Type B pancreatic cell (in vitro differentiated cells): ENCODE measurements at places on chromosomes 1 and 21. TPM values are rescaled to one million over a fixed set of nuclear protein-coding genes. Genes with fewer than 3 reads are reported as not detected.
A peak's percentile ranks its signal among the peaks of the same experiment; 100 is the strongest.

DNA sequence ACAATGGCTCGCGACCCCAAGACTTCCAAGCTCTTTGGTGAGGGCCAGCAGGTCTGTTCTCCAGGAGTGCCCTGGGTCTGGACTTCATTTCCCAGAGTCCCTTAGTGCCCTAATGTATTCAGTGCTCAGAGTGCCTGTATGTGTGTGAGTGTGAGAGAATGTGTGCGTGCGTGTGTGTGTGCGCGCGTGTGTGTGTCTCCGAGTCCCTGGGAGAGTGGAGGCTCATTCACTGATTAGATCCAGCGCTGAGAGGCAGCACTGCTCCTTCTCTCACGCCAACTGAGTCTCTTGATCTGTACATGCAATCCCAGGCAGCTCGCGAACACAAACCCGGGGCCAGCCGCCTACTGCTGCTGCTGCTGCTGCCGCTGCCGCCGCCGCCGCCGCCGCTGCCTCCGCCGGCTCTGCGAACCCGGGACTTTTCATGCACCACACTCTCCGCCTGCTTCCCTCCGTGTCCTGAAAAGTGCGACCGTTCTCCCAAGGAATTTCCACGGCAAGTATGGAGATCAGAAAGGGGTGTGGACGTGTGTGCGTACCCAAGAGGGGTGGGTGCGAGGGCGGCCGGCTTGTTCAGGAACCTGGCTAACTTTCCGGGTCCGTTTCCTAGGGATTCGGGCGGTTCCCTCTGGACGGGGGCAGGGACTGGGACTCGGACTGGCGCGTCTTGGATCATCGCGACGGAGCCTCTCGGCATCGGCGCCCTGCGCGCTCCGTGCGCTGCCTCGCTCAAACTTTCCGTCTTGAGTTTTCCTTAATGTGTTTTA, at the start of gene RNF220:
RNF220 (plus strand) TSS at position 225 of the 767 bp plus-strand sequence.
- DNase-seq = peak; percentile 77
- peak within 1 kb of the TSS; percentile 95 for H3K4me3 ChIP-seq
- H3K4me1 ChIP-seq = peaks cover 22% of the 10 kb centered on the region
- peak within 1 kb of the TSS; percentile 84 for H3K27ac ChIP-seq
- peaks cover 52% of the 10 kb centered on the region for H3K27me3 ChIP-seq

DNA sequence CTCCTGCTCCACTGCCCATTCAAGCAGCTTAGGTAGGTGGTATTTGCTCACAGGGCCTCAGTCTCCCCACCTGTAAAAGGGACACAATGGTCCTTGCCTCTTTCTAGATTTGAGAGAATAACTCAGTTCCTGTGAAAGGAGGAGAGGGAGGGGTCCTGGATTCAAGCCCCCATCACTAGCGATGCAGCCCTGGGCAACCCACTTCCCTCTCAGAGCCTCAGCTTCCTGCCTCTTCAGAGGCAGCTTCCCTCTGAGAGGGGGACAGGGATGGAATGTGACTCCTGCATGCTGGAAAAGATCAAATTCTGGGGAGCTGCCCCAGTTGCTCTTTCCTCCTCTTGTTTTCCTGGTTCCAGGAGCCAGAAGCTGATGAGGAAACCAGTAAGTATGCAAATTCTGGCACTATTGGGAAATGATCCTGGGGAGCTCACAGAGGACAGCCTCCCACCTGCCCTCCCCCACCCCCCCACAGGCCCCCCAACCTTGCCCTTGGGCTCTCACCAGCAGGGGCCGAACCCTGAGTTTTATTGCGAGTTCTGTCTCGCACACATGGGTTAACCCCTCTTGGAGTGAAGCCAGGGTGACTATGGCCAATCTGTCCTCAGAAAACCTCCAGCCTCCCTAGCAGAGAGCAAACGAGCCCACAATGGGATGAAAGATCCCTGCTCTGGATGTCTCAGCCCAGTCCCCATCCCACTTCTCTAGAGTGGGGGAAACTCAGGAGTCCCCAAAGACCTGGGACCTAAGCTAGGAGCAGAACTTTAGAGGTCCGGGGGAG, 11.7 kb downstream of the ZC3H12A start:
- no peak overlapping the region for H3K27ac ChIP-seq
- no peaks in the 10 kb centered on the region for H3K36me3 ChIP-seq
- no peak for DNase-seq
- H3K4me1 ChIP-seq = peaks cover 6% of the 10 kb centered on the region
- H3K4me3 ChIP-seq = no peak overlapping the region
- H3K27me3 ChIP-seq = no peaks in the 10 kb centered on the region

GRCh38 chr1:41351262-41352151, 9.7 kb upstream of the FOXO6 start:
- H3K36me3 ChIP-seq = no peaks in the 10 kb centered on the region
- no peak for DNase-seq
- no peak overlapping the region for H3K4me3 ChIP-seq
- H3K4me1 ChIP-seq = peaks cover 12% of the 10 kb centered on the region

DNA sequence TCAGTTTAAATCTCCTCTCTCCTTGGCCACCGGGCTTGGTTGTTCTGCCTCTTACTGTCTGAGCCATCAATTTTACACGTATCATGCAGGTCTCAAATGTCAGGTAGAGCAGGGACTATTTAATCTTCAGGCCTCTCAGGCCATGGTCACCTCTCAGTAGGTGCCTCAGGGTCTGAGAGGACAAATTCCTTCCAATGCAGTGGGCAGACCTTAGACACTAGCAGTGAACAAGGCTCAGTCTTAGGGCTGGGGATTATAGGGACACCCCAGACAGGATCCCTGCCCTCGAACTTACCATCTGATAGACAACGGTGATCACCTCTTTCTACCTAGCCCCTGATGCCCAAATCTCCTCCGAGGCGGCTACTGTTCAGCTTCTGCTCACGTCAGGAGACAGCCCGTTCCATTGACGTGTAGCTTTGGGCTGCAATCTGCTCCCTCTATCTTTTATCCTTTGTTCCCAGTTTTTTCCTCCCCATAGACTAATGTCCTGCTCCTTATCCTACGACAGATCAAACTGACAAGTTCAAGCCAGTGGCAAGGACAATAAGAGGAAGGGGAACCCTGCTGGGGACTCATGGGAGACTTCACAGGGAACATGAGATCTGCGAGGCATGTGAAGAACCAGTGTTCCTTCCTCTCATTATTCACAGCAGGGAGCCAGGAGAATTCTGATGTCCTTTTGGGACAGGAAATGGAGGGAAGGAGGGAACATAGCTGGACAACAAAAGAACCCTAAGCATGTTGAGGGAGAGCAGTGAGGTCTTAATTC, 1.4 kb upstream of the MYOG start:
- DNase-seq = peak; percentile 34
- H3K27ac ChIP-seq = peak overlapping the region; percentile 15
- H3K4me3 ChIP-seq = no peak overlapping the region
- no peaks in the 10 kb centered on the region for H3K36me3 ChIP-seq

- no peak overlapping the region for H3K4me3 ChIP-seq
- peaks cover 15% of the 10 kb centered on the region for H3K4me1 ChIP-seq
- peaks cover 5% of the 10 kb centered on the region for H3K27me3 ChIP-seq
- no peak for DNase-seq
These were observed 91.5 kb upstream of the ETS2 start for GRCh38 chr21:38714039-38714817.

DNA sequence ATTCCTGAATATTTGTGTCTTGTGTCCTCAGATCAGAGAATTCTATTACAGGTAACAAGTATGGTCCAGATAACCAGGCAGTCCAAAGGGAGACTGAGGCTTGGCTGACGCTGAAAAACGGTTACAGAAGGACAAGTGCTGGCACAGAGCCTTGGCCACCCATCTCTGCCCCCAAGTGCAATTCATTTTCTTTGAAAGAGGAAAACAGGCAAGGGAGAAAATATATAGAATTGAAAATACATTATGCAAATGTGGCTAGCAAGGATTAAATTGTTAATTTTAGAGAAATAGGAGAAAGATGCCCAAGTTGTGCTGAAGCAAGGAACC, 1.2 kb downstream of the SORT1 start:
- no peaks in the 10 kb centered on the region for H3K36me3 ChIP-seq
- DNase-seq = no peak
- peaks cover 37% of the 10 kb centered on the region for H3K4me1 ChIP-seq
- H3K27me3 ChIP-seq = peaks cover 8% of the 10 kb centered on the region
- peak overlapping the region; percentile 95 for H3K4me3 ChIP-seq

DNA sequence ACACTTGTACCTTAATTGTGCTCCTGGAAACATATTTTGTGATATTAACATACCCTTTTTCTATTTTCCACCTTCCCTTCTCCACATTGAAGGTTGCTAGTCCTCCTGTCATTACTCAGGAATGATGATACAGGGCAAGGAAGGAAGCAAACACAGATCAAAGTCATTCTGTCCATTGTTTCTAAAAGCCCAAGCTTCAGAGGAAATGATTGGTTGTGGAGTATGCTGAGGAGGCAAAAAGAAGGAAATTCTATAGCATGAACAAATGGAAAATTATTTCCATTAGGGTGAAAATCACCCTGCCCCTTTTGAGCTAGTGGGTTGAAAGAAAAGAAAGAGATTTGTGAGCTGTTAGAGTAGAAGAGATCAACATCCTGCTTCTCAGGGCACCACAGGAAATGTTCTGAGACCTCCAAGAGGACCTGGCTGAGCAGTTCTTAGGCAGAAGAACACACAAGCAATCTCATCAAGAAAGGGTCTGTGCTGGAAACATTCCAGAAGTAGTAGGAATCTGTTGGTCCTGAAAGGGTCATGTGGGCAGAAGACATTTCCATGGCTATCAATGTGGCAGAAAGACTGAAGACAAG, 29.0 kb upstream of the PRRX1 start:
- no peaks in the 10 kb centered on the region for H3K27me3 ChIP-seq
- no peak overlapping the region for H3K27ac ChIP-seq
- no peak for DNase-seq
- H3K4me3 ChIP-seq = no peak overlapping the region
- H3K4me1 ChIP-seq = peaks cover 7% of the 10 kb centered on the region

DNA sequence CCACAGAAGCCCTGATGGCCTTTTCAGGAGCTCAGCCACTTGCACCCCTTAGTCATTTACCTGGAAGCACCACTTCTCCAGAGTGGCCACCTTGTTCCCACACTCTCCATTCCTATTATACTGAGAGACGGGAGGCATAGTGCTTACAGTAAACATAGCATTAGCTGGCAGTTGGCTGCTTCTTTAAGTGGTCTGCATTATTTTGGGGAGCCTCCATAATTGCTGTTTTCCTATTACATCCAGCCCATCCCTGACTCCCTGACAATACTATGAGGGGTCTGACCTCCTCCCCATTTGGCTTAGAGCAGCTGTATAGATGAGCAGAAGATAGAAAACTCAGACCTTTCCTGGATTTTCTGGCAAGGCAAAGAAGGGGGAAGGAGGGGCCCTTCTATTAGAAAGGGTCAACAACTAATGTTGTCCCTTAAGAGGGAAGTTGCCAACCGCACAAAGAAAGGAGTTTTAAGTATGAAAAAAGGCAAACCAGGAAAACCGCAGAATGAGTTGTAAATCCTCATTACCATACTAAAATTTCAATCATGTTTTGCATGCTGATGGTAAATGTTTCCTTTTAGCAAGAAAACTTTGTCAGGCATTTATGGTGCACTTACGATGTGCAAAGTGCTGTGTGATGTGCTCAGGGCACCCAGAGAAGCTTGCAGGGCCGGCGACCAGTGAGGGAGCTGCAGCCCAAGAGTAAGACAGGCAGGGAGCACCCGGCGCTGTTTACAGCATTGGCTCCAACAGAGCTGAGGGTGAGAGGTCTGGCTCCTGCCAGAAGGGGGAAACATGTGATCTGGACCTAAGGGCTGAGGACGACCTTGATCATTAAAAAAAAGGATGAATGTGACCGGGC, 167.3 kb downstream of the ZZZ3 start:
- H3K36me3 ChIP-seq = no peaks in the 10 kb centered on the region
- H3K4me3 ChIP-seq = no peak overlapping the region
- H3K27me3 ChIP-seq = no peaks in the 10 kb centered on the region
- H3K4me1 ChIP-seq = peaks cover 14% of the 10 kb centered on the region
- peak overlapping the region; percentile 54 for H3K27ac ChIP-seq
- no peak for DNase-seq

- H3K27me3 ChIP-seq = peaks cover 23% of the 10 kb centered on the region
- no peaks in the 10 kb centered on the region for H3K4me1 ChIP-seq
- no peak overlapping the region for H3K27ac ChIP-seq
- H3K4me3 ChIP-seq = no peak overlapping the region
These were observed 55.6 kb upstream of the ADAR start for GRCh38 chr1:154663471-154664060.

- H3K27ac ChIP-seq = no peak within 1 kb of the TSS
- H3K4me1 ChIP-seq = peaks cover 6% of the 10 kb centered on the region
- no peaks in the 10 kb centered on the region for H3K36me3 ChIP-seq
- H3K4me3 ChIP-seq = no peak within 1 kb of the TSS
- H3K27me3 ChIP-seq = peaks cover 3% of the 10 kb centered on the region
These were observed at the start of gene UBASH3A for GRCh38 chr21:42403611-42404231. UBASH3A (plus strand) TSS chr21:42403902; CDS start chr21:42403946, 44 bp downstream.

DNA sequence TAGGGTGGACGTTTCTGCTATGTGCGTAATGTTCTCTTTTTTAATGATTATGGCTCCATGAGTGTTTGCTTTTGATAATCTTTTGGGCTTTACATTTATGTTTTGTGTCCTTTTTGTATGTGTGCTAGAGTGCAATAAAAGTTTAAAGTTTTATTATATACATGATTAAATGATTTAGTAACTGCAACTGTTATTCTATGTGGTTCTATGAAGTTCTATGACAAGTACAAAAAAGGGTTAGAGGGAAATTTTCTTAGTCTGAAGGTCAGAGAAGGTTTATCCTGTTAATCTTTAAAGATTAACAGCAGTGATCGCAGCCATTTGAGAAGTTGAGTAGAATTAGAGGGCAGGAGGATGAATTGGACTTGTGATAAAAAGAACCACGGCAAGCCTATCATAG, 386.4 kb upstream of the CHRM3 start:
- no peak overlapping the region for H3K4me3 ChIP-seq
- DNase-seq = no peak
- no peaks in the 10 kb centered on the region for H3K36me3 ChIP-seq
- no peaks in the 10 kb centered on the region for H3K27me3 ChIP-seq

DNA sequence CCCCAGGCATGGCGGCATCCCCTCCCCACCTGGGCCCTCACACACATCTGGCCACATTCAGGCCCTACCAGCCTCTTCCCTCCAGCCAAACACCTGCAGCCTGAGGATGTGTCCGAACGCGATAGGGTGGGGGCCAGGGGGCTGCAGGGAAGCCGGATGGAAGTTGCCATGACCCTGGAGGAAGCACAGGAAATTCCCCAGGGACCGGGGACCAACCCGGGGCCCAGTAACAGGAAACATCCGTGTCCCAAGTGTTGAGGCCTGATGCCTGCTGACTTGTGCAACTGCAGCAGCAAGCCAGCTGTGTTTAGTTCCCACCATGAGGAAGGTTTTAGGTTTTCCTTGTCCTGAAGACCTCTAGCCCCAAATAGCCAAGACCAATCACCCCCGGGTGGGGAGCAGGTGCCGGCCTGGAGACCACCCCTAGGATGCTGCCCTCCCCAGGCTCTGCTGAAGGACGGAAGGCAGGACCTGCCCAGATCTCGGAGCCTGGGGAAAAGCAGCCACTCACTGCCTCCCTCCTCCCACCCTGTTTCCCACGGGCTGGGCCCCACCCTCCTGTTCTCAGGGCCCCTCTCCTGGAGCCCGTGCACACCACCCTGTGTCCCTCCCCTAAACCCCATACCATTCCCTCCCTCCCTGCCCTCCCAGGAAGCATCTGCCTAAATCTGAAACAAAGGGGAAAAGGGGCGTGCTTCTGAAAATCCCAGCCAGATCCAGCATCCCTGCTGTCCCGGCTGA, 29.8 kb downstream of the MEGF6 start:
- H3K36me3 ChIP-seq = no peaks in the 10 kb centered on the region
- no peak overlapping the region for H3K27ac ChIP-seq
- no peaks in the 10 kb centered on the region for H3K27me3 ChIP-seq
- H3K4me1 ChIP-seq = no peaks in the 10 kb centered on the region
- no peak overlapping the region for H3K4me3 ChIP-seq
- no peak for DNase-seq

PPP1R8 gene
- total RNA-seq = 53.9 and 54.9 TPM in 2 replicates

CFAP57 gene
- 0.74 and 1.8 TPM in 2 replicates for total RNA-seq

GJA5 gene
- total RNA-seq = 0.52 and 0.58 TPM in 2 replicates

KCNA2 gene
- 0.40 and 1.1 TPM in 2 replicates for total RNA-seq

RBM11 gene
- total RNA-seq = 2.1 and 2.7 TPM in 2 replicates

SELL gene
- 0.17 TPM in 1 of 2 replicates, not detected in the other for total RNA-seq

KRTAP21-2 gene
- total RNA-seq = not detected in 2 replicates

AADACL3 gene
- total RNA-seq = not detected in 2 replicates
